ENCODE measurements at places on chromosomes 13 and 19.

DNA sequence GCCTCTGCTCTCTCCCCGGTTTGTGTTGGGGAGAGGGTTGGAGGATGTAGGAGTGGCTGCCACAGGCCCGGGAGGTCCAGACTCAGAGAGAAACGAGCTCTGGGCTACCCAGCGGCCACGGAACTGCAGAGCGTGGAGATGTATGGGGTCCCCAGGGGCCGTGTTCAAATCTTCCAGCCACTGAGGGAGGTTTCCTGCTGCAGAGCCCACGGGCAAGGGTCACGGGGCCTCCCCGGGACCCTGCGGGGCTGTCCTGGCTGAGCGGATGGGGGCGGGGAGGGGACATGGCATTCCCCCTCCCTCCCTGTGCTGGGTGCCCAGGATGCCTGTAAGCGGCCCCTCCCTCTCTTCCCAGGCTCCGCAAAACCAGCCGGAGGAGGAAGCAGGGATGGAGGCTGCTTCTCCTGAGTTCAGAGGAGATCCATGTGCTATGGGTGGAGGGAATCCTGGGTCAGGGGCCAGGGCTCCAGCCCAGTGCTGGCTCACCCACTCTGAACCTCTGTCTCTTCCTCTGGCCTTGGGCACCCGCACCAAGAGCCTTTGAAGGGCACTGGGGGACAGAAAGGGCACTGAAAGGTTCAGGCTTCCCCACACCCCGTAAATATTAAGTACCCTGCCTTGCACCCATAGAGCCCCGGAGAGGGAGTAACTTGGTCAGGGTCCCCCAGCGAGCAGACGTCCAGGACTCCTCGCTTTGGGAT, 22.6 kb downstream of the SMIM24 start:
- no peaks in the 10 kb centered on the region for H3K27me3 ChIP-seq
- peaks cover 9% of the 10 kb centered on the region for H3K36me3 ChIP-seq
- DNase-seq = no peak
- H3K4me1 ChIP-seq = peaks cover 4% of the 10 kb centered on the region

GRCh38 chr13:48263196-48263595, 30.2 kb downstream of the ITM2B start:
- no peak overlapping the region for H3K27ac ChIP-seq
- no peak for DNase-seq

DNA sequence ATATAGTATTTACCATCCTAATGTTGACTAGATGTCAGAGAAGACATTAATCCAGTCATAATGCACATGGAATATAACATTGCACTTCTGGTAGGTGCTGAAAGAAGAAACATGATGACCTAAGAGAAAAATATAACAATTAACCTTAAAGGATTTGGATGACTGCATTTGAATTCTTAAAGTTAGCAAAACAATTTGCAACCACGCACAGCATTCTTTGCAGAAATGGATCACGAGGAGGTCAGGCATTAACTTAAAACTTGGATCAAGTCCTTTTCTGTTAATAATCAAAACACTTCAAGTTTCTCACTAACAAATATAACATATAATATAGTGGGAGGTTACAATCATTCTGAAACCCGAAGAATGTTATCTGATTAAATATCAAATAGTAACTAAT, 525.0 kb upstream of the SLITRK6 start:
- DNase-seq = no peak
- H3K27ac ChIP-seq = no peak overlapping the region
- H3K27me3 ChIP-seq = no peaks in the 10 kb centered on the region
- H3K36me3 ChIP-seq = no peaks in the 10 kb centered on the region
- H3K4me3 ChIP-seq = no peak overlapping the region
- H3K4me1 ChIP-seq = no peaks in the 10 kb centered on the region

GRCh38 chr13:110309661-110310524, 2.8 kb downstream of the COL4A2 start:
- H3K27me3 ChIP-seq = peaks cover 12% of the 10 kb centered on the region
- no peak overlapping the region for H3K27ac ChIP-seq

DNA sequence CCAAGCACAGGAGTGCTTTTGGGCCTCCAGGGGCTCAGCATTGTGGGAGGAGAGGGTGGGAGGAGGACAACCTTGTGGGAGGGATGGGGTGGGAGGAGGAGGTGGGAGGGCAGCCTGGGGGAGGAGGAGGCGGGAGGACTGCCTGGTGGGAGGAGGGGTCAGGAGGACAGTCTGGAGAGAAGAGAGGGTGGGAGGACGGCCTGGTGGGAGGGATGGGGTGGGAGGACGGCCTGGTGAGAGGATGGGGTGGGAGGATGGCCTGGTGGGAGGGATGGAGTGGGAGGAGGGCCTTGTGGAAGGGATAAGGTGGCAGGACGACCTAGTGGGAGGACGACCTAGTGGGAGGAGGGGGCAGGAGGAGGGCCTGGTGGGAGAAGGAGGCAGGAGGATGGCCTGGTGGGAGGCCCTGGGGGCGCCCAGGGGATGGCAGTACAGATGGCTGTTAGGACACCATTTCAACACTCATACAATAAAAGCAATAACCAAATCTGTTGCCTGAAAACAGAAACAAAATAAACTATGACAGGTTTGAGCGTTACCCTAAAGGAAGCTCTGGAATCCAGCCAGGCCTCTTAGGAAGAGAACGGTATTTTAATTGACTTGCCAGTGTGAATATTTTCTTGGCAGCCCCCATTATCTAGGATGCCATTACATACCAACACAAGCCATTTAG, 63.7 kb downstream of the CRYL1 start:
- no peak for DNase-seq
- H3K4me3 ChIP-seq = no peak overlapping the region
- H3K27me3 ChIP-seq = no peaks in the 10 kb centered on the region
- H3K27ac ChIP-seq = no peak overlapping the region
- peaks cover 4% of the 10 kb centered on the region for H3K4me1 ChIP-seq
